ENCODE measurements at places on chromosomes 2 and 18. TPM values are rescaled to one million over a fixed set of nuclear protein-coding genes. Genes with fewer than 3 reads are reported as not detected.

ACMSD gene
- total RNA-seq: not detected

CCL20 gene
- 3.2 TPM for total RNA-seq

DNA sequence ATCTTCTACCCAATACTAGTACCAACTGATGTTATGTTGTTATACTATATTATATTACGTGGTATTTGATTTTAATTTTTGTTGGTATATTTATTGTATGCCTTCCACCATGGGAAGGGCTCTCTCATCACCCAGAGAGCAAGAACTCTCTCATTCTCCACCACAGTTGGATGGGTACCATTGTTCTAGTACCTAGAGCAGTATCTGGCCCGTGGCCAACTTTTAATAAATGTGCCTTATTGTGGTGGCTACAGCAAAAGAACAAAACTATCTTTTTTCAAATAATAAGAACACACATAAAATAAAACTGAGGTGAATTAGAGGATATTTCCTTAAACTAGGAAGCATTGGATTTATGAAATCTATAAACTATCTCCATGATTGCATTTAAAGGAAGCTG, 71.8 kb downstream of the PID1 start:
- H3K27ac ChIP-seq: no peak overlapping the region
- DNase-seq: no peak
- no peak overlapping the region for H3K4me3 ChIP-seq
- no peaks in the 10 kb centered on the region for H3K27me3 ChIP-seq
- H3K36me3 ChIP-seq: no peaks in the 10 kb centered on the region
- H3K4me1 ChIP-seq: no peaks in the 10 kb centered on the region

DNA sequence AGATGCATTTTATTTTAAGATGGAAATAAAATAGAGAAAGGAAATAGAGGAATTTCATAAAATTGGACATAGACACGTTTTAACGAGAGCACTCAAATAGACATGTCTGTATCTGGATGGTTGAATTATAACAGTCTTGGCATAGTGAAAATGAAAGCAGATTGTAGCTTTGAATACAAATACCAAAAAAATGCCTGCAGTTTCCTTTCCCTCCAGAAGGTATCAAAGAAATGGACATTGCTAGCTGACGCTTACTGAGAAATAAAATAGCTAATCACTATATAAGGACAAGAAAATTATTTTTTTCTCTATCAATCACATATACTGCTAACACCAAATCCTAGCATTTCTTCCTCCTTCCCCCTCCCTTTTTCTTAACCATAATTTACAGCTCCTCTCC, 11.4 kb upstream of the MAPRE2 start:
- peak overlapping the region; percentile 95 for H3K27ac ChIP-seq
- H3K27me3 ChIP-seq: no peaks in the 10 kb centered on the region
- DNase-seq: no peak
- peaks cover 8% of the 10 kb centered on the region for H3K36me3 ChIP-seq

DNA sequence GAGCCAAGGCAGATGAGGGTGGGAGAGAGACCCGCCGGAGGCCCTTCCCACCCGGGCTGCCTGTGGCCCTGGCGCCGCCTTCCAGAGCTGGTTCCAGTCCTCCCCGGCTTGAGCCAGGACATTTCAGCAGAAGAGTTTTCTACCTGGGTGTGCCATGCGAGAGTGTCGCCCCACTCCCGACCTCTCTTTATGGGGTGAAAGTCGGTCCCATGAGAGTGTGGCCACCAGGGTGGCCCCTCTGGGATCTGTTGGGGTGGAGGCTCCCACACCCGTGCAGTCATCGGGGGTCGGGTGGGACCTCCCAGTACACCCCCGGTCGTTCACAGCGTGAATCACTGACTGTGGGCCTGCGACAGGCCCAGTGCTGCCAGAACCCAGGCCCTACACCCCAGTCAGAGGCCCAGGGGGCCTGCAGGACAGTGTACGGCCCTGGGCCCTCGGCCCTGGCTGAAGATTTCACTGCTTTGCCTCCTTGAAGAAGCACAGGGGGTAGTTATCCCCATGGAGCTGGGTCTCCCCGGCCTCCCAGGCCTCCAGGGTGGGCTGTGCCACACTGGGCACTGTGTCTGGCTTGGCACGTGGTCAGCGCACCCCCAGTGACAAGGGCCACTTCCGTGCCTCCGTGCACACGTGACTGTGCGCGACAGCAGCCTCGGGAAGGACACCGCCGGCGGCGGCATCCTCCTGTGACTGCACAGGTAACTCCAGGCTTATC, 5.9 kb downstream of the NFATC1 start:
- H3K27me3 ChIP-seq: no peaks in the 10 kb centered on the region
- peaks cover 37% of the 10 kb centered on the region for H3K36me3 ChIP-seq
- peak overlapping the region; percentile 84 for H3K4me3 ChIP-seq

GRCh38 chr2:186559370-186559769, 30.5 kb upstream of the ITGAV start:
- DNase-seq: no peak
- peaks cover 4% of the 10 kb centered on the region for H3K27me3 ChIP-seq
- H3K27ac ChIP-seq: no peak overlapping the region
- H3K4me1 ChIP-seq: no peaks in the 10 kb centered on the region

DNA sequence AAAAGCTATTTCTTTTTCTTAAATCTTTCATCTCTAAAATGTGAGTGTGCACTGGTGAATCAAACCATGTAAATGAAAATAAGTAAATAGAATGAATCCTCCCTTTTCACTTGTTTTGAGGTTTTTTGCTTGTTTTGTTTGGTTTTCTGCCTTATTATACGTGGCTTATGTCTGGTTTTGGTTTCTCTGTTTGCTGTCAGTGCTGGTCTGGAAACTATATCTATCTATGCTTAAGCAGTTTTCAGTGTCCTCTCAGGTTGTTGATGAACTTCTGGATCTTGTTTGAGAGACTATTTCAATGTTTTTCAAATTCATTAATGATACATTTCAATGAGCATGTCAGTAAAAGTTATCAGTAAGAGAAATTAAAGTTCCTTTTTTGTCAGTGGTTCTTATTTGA, 48.1 kb upstream of the TNFRSF11A start:
- H3K4me3 ChIP-seq: no peak overlapping the region
- peaks cover 27% of the 10 kb centered on the region for H3K4me1 ChIP-seq
- H3K27ac ChIP-seq: no peak overlapping the region
- DNase-seq: no peak
